ENCODE measurements at places on chromosomes 3 and 15.

DNA sequence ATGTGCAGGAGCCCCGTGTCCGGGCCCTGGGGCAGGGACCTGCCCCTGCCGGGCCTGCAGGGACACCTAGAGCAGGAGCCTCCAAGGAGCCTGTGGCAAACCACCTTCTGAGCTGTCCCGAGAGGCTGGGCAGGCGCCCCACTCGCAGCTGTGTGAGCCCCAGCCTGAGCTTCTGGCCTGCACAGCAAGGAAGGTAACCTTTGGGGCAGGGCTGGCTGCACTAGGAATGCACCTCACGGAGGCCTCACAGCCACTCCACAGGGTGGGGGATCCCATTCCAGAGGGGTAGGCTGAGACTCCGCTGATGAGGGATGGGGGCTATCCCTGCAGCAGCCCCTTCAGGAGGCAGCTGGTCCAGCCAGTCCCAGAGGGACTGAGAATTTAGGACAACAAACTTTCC lies 68.1 kb downstream of the DNAJB8 start:
- no peak for DNase-seq

DNA sequence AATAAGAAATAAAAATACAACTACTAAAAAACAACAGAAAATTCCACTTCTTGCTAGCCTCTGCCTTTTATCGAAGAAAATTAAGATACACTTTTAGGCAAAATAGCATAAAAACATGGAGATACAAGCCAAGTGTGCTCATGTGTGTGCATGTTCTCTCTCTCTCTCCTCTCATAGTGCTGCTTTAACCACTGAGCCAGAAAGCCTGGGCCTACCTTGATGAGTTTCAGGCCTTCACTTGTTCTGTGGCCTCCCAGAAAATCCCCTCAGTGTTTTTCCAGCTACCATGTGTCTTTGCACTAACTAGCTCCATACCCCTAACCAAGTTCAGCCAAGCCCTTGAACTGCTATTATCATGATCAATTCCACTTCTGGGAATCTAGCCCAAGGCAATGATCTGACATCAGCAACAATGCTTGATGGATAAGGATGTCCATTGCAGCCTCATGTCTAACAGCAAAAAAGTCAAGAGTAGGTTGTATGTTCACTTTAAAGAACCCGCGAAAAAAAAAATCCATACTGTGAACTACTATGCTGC lies 18.1 kb downstream of the CYP11A1 start:
- DNase-seq, result no peak

DNA sequence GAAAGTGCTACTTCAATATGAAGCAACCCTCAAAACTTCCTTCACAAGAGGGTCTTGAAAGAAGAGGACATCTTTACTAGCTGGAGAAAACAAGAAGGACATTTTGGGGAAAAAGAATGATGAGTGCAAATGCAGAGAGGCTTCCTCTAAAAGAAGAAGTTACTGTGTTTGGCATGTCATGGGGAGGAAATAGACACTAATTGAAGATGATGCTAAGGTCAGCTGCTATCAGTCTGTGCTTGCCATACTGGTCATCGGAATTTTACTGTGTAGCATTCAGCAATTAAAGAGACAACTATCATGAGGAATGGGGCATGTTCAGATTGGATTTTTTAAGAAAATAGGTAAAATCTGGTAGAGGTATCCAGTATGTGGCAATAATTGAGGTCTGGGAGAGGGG lies 60.0 kb downstream of the THRB start:
- no peak for DNase-seq

- no peak for DNase-seq
Measured at GRCh38 chr3:105688821-105689220, 180.0 kb downstream of the CBLB start.

DNA sequence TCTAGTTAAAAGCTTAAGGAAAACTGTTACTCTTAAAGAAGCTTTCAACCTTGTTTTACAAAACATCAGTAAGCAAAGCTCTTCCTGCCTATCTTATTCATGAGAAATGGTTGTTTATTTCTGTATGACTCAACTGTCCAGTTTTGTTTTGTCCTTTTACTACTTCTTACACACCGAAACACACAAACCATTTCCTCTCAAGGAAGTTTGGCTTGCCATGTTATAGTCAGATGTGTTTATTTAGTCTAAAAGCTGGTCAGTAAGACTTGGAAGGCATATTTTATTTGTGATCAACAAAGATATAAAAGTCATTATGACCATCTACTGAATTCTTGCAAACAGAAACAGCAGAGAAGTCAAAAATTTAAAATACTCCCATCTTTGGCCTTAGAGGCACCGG lies 53.2 kb upstream of the RBSN start:
- DNase-seq, result no peak

DNA sequence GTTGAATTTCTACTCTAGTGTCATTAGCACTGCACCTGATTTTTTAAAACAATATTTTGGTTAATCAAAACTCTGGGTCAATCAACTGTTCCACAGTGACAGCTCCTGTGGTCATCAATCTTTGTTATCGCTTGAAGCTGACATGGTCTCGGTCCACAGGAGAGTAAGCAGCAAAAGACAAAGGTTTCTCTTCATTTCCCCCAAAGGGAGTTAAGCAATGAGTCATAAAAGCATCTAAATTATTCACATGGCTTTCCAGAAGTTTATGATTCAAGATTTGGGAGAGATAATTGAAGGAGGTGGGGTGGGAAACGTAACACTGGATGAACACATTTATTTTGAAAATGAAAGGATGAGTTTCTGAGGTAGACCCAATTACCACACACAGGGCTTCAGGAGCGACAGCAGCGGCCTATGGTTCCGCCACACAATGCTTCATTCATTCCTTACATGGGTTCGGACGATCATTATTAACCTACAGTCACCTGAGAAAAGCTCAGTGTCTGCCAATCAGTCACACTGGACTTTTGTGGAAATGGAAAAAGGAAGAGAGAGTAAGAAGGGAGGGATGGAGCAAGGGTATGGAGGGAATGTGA lies 505.1 kb downstream of the FHIT start:
- no peak for DNase-seq

DNA sequence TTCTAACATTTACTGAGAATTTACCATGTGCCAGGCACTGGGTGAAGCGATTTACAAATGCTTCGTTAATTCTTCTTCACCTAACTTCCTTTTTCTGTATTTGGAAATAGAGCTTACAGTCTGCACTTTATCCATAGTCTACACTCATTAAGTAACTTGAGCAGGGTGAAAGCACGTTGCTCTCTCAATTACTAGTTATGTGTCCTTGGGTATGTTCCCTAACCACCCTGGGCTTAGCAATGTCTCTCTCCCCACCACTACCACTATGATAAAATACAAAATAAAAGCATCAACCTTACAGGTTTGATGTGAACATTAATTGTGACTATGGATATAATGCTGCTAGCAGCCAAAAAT lies 172.9 kb upstream of the SLC2A2 start:
- DNase-seq, result no peak

DNA sequence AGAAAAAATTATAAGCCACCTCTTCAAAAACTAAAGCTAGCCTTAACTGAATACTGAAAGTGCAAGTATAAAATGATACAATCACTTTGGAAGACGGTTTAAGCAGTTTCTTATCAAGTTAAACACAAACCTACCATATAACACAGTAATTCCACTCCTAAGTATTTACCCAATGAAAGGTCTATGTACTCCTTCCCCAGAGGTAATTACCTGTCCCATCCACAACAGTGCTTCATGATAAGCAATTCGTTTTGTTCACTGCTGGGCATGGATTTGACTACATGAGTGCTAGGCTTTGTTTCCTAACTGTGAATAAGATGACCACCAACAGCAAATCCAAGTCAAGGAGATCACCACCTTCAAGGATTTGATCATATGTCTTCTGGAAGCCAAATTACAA lies 4.3 kb downstream of the COX5A start:
- DNase-seq, result no peak

- DNase-seq, result peak; percentile 35
Measured at GRCh38 chr3:45509038-45509767, 85.3 kb upstream of the LIMD1 start.

- no peak for DNase-seq
Measured at GRCh38 chr3:198070871-198071270, 110.9 kb downstream of the LMLN start.

GRCh38 chr15:90222547-90222946 lies 11.2 kb downstream of the CIB1 start:
- DNase-seq, result no peak

- no peak for DNase-seq
Measured at GRCh38 chr15:85752124-85752475, 42.6 kb downstream of the KLHL25 start.

DNA sequence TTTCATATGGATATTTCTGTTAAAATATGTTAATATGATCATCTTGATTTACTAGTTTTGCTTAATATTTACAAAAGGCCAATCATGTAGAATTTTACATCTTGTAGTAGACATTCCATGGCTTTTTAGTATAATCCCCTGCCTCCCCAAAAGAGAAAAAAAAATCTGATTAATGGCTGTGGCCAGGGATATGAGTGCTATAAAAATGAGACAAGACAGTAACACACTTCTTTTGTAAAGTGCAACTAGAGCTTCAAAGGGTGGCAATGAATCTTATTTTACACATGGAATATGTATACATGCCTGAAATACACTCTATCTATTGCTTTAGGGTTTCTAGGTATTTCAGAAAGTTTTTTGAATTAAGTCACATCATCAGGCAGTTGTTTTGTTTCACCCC lies 112.2 kb upstream of the NANOGP8 start:
- no peak for DNase-seq

DNA sequence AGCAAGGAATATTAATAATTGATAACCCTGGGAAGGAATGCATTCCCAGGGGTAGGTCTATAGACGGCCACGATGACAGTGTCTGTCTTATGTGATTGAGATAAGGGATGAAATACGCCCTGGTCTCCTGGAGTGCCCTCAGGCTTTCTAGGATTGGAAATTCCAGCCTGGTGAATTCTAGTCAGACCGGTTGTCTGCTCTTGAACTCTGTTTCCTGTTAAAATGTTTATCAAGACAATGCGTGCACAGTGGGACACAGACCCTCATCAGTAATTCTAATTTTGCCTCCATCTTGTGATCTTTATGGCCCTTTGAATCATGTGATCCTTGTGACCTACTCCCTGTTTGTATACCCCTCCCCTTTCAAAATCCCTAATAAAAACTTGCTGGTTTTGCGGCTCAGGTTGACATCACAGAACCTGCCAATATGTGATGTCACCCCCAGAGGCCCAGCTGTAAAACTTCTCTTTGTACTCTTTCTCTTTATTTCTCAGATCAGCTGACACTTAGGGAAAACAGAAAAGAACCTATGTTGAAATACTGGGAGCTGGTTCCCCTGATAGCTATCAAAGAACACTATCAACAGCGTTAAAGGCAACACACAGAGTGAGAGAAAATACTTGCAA lies 183.3 kb downstream of the PDE8A start:
- no peak for DNase-seq

- DNase-seq, result no peak
Measured at GRCh38 chr15:73955326-73955725, 29.1 kb downstream of the LOXL1 start.

DNA sequence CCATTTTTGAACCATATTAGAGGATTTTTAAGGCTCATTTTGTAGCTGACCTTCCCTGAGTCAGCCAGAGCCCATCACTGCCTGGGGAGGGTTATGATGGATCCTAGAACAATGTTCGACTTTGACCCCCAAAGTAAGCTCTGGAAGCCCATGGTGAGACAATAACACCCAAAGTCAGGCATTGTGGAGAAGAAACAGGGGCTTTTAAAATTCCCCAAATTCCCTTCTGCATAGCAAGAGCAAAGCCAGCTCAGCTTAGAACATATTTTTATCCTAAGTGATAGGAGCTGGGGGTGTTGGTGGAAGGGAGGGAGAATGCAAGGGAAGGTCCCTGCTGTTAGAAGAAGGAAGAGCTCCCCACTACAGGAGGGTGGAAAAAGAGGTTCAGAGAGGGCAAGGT lies 4.0 kb downstream of the ITGA11 start:
- no peak for DNase-seq

DNA sequence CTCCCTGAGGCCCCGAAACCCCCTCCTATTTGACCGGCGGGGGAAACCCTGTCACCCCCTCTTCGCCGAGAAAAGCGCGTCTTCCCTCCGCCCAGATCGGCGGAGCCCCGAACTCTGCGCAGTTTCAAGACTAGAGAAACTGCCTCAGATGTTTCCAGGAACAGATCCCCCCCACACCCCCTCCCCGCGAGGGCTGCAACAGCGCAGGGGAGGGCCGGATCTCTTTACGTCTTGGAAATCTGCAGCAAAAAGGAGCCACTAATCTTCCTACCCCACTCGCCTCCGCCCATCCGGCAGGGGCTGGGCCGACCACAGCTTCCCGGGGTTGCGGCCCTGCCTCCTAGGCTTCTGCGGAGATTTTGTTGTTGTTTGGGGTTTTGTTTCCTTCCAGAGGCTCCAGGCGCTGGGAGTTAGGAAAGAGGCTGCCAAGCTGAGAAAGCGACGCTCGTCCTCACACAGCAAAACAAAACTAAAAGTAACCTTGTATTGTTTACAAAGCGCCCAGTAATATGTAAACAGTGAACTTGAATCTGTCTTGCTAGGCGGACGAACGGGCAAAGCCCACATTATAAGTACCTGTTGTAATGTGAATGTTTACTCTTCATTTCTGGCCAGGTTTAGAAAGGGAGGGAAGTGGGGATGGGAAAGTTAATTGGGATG lies 2.2 kb downstream of the FOXB1 start:
- DNase-seq, result no peak

DNA sequence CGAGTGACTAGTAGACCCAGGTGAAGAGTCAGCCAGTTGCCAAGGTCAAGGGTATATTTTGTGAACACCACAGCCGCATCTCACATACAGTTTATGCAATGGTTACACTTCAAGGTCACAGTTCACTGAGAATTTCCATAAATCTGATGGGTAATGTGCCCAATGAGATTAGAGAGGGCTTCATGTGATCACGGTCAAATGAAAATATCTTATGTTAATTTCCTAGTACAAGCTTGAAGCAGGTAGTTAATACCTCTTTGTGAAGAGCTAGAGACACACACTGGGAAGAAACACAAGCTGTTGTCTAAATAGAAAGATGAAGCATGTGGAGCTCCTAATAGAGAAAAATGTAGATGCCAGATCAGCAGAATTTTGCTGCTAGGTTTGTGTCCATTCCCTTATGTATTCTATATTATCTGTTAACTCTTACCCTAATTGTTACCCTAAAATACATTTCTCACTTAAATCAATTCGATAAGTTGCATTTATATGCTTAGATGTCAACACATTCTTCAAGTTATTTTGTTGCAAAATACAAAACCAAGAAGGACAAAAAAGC lies 136.0 kb downstream of the NR2F2 start:
- DNase-seq, result no peak

GRCh38 chr15:73711526-73711925 lies 27.3 kb downstream of the CD276 start:
- no peak for DNase-seq

DNA sequence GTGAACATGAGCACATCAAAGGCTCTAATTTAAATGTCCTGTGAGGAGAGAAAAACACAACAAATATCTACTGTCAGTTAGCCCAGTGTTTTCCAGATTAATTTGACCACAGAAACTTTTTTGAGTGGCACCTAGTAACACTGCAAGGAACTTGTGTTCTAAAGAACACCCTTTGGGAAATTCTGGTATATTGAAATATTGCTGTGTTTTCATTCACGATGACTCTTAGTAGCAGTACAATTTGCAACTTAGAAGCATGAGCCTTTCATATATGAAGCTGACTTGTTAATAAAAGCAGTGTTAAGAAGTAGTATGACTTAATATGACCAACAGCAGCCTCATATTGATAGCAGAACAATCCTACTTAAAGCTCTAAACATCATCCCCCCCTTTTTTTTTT lies 32.0 kb downstream of the B3GALNT1 start:
- DNase-seq, result no peak

Measured in activated CD4-positive, alpha-beta T cell treated with anti-CD3 and anti-CD28 coated beads for 24 hours (primary cell).